ENCODE measurements at places on chromosomes 7 and 10. TPM values are rescaled to one million over a fixed set of nuclear protein-coding genes. Genes with fewer than 3 reads are reported as not detected.

The CARD11 gene
- total RNA-seq, result 1.4 TPM

The TLX1 gene
- not detected for total RNA-seq

The PRKG1 gene
- not detected for total RNA-seq

The CCL24 gene
- total RNA-seq, result not detected

The EIF4H gene
- total RNA-seq, result 296 TPM

The OR2A42 gene
- total RNA-seq, result not detected

The SIRT1 gene
- total RNA-seq, result 27.1 TPM

The TMEM236 gene
- 0.12 TPM for total RNA-seq

The FAM131B gene
- total RNA-seq, result 0.48 TPM

Data from A549 treated with CpdA at 1 μM for 4 hours (cell line).